ENCODE measurements at places on chromosomes 1 and 21. TPM values are rescaled to one million over a fixed set of nuclear protein-coding genes. Genes with fewer than 3 reads are reported as not detected.

- peak overlapping the region; percentile 75 for H3K27ac ChIP-seq
- H3K4me1 ChIP-seq, result peaks cover 52% of the 10 kb centered on the region
- peak; percentile 38 for DNase-seq
- peak overlapping the region; percentile 87 for H3K4me3 ChIP-seq
- H3K27me3 ChIP-seq, result no peaks in the 10 kb centered on the region
Observed at GRCh38 chr1:15684468-15685291, 560 bp downstream of the PLEKHM2 start.

DNA sequence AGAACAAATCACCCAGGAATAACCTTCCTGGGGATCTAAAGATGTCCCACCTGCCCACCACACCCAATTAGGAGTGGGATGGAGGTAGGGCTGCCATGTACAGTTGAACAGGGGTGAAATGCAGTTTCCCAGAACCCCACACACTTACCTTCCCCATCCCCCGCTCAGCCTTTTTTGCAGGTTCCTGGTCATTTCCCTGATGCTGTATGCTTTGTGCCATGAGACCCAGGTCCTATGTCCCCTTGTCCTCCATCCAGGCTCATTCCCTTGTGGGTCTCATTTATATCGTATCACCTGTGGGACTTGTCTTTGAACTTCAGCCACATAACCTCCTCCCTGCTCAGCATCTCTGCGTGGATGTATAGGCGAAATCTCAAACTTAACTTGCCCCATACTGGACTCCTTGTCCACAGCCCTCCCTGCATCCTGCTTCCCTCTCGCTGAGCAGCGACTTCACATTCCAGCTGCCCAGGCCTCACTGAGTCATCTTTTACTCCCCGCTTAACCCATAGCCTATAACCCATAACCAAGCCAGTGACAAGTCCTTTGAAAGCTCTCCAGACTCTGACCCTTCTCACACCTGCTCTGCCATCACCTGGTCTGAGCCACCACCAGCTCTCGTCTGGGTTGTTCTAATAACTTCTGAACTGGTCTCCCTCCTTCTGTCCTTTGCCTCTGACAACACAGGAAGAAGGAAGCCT lies 4.7 kb downstream of the LDLRAD2 start:
- no peak for DNase-seq
- H3K27me3 ChIP-seq, result peaks cover 20% of the 10 kb centered on the region
- H3K4me1 ChIP-seq, result no peaks in the 10 kb centered on the region
- H3K27ac ChIP-seq, result no peak overlapping the region
- H3K36me3 ChIP-seq, result no peaks in the 10 kb centered on the region
- no peak overlapping the region for H3K4me3 ChIP-seq

GRCh38 chr1:153309441-153309840 lies 3.3 kb downstream of the PGLYRP3 start:
- no peak for DNase-seq
- no peak overlapping the region for H3K27ac ChIP-seq
- no peaks in the 10 kb centered on the region for H3K4me1 ChIP-seq
- H3K4me3 ChIP-seq, result no peak overlapping the region

DNA sequence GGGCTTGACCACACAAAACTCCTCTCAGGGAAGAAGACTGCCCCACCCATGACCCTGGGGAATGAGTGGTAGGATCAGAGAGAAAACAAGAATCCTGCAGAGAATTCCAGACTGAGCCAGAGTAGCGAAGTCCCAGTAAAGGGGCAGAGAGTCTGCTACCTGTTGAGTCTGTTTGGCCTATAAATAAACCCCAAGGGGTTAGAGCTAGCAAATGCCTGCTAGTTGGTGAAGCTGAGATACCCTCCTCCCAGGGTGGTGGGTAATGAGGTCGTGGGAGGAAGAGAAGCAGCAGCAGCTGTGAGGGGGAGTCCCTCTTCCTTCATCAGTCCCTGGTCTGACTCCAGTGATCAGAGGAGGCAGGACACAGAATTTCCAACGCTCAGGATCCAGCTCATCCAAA lies 2.5 kb downstream of the TRAF3IP3 start:
- peaks cover 67% of the 10 kb centered on the region for H3K36me3 ChIP-seq
- H3K27me3 ChIP-seq, result no peaks in the 10 kb centered on the region

- H3K36me3 ChIP-seq, result peaks cover 28% of the 10 kb centered on the region
- H3K4me1 ChIP-seq, result no peaks in the 10 kb centered on the region
- H3K4me3 ChIP-seq, result no peak overlapping the region
- H3K27me3 ChIP-seq, result no peaks in the 10 kb centered on the region
- peak overlapping the region; percentile 63 for H3K27ac ChIP-seq
- no peak for DNase-seq
Observed at GRCh38 chr1:39360731-39361130, 130.7 kb upstream of the BMP8A start.

GSTM2 gene
- 40.2 TPM for total RNA-seq

RPTN gene
- total RNA-seq, result not detected

DNA sequence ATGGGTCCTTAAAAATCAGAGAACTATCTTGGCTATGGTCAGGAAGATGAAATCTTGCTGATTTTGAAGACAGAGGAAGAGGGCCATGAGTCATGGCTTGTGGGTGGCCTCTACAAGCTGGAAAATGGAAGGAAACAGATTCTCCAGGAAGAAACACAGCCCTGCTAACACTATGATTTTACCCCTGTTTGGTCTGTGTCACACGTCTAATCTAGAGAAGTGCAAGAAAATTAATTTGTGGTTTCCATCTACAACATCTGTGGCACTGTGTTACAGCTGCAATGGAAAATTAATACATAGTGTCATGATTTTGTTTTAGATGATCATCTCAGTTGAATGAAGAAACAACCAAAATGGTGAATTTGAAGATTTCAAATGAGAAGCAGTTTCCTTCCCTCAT lies 288.7 kb upstream of the NRIP1 start:
- no peaks in the 10 kb centered on the region for H3K36me3 ChIP-seq
- no peak overlapping the region for H3K27ac ChIP-seq
- H3K27me3 ChIP-seq, result no peaks in the 10 kb centered on the region
- H3K4me3 ChIP-seq, result no peak overlapping the region

- no peak overlapping the region for H3K4me3 ChIP-seq
- no peak for DNase-seq
- no peaks in the 10 kb centered on the region for H3K4me1 ChIP-seq
- H3K36me3 ChIP-seq, result no peaks in the 10 kb centered on the region
Observed at GRCh38 chr1:178418284-178418955, 78.3 kb downstream of the CLEC20A start.

- H3K27ac ChIP-seq, result no peak overlapping the region
- H3K4me1 ChIP-seq, result no peaks in the 10 kb centered on the region
- no peak for DNase-seq
- no peaks in the 10 kb centered on the region for H3K27me3 ChIP-seq
- H3K4me3 ChIP-seq, result no peak overlapping the region
Observed at GRCh38 chr1:18324246-18324645, 156.5 kb upstream of the KLHDC7A start.

- no peak for DNase-seq
- H3K27ac ChIP-seq, result no peak overlapping the region
- no peaks in the 10 kb centered on the region for H3K27me3 ChIP-seq
- H3K4me1 ChIP-seq, result no peaks in the 10 kb centered on the region
Observed at GRCh38 chr21:19340303-19340702, 936.7 kb upstream of the TMPRSS15 start.

LRRC39 gene
- 1.3 TPM for total RNA-seq

DNA sequence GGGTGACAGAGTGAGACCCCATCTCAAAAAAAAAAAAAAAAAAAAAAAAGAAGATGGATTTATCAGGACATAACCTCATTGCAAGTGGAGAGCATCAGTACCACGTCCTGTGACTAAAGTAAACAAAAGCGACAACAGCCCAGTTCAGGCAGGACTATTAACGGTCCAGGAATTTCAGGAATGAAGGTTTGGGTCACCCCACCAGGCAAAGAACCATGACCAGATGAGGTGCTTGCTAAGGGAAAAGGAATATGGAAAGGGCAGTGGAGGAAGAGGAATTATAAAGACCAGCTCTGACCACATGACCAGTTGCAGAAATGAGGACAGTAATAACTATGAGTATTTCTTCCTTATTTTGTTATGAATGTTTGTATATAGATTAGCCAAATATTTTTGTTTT lies 35.4 kb upstream of the EIF4G3 start:
- DNase-seq, result no peak
- H3K4me1 ChIP-seq, result peaks cover 13% of the 10 kb centered on the region

DNA sequence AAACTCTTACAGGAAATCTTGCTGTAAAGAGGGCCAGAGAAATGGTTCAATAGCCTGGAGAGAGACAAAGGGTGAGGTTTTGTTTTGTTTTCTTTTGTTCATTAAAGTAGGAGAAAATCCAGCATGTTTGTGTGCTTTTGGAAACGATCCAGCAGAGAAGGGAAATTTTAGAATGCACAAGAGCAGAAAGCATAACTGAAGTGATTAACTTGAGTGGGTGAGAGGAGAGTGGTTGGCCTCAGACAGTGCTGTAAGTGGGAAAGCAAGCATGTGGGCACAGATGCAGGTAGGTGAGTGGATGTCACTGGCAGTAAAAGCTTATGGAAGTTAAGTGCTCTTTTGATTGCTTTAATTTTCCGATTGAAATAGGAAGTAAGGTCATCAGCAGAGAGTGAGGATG lies 50.2 kb downstream of the EEIG2 start:
- H3K36me3 ChIP-seq, result no peaks in the 10 kb centered on the region
- DNase-seq, result no peak
- no peak overlapping the region for H3K27ac ChIP-seq
- no peak overlapping the region for H3K4me3 ChIP-seq
- no peaks in the 10 kb centered on the region for H3K27me3 ChIP-seq
- no peaks in the 10 kb centered on the region for H3K4me1 ChIP-seq

DNA sequence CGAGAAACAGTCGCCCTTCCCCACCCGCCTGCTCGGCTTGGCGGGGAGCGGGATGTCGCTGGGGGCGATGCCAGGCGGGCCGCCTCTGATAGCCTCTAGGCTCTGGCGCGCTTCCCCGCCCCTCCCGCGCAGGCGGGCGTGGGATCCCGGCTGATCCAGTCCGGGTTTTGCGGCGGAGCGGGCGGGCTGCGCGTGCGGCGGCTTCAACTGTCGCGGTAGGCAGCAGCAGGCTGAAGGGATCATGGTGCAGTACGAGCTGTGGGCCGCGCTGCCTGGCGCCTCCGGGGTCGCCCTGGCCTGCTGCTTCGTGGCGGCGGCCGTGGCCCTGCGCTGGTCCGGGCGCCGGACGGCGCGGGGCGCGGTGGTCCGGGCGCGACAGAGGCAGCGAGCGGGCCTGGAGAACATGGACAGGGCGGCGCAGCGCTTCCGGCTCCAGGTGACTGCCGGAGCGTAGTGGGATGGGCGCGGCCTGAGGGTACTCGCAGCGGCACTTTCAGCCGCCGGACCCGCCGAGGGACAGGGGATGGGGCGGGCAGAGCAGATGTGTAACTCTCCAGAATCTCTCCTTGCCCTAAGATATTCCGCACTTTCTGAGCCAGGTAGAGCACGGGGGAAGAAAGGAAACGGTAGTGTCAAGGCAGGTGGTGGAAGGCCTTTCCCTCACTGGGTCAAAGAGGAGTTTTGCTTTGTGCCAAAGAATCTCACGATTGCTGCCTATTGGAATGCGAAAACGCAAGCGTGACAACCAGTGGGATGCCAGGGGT lies at the start of gene FAAH:
TSS of gene FAAH (plus strand) at position 210 of the 764 bp plus-strand sequence. CDS start at position 242, 32 bp downstream.
- H3K27me3 ChIP-seq, result peaks cover 28% of the 10 kb centered on the region
- H3K4me3 ChIP-seq, result peak within 1 kb of the TSS; percentile 66
- peaks cover 5% of the 10 kb centered on the region for H3K4me1 ChIP-seq

DNA sequence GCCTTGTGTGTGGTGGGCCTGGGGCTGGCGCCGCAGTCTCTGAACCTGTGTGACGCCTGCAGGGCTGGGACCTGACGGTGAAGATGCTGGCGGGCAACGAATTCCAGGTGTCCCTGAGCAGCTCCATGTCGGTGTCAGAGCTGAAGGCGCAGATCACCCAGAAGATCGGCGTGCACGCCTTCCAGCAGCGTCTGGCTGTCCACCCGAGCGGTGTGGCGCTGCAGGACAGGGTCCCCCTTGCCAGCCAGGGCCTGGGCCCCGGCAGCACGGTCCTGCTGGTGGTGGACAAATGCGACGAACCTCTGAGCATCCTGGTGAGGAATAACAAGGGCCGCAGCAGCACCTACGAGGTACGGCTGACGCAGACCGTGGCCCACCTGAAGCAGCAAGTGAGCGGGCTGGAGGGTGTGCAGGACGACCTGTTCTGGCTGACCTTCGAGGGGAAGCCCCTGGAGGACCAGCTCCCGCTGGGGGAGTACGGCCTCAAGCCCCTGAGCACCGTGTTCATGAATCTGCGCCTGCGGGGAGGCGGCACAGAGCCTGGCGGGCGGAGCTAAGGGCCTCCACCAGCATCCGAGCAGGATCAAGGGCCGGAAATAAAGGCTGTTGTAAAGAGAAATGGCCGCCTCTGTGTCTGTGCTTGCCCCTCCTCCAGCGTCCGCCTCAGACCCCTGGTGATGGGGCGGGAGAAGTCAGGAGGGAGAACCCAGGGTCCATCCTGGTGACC lies 788 bp downstream of the ISG15 start:
- peak overlapping the region; percentile 87 for H3K27ac ChIP-seq
- DNase-seq, result peak; percentile 42
- peaks cover 26% of the 10 kb centered on the region for H3K4me1 ChIP-seq

- no peak overlapping the region for H3K4me3 ChIP-seq
- no peaks in the 10 kb centered on the region for H3K27me3 ChIP-seq
- peaks cover 9% of the 10 kb centered on the region for H3K4me1 ChIP-seq
- H3K36me3 ChIP-seq, result peaks cover 34% of the 10 kb centered on the region
- DNase-seq, result no peak
- H3K27ac ChIP-seq, result no peak overlapping the region
Observed at GRCh38 chr1:227574926-227575325, 11.6 kb downstream of the ZNF678 start.

DNA sequence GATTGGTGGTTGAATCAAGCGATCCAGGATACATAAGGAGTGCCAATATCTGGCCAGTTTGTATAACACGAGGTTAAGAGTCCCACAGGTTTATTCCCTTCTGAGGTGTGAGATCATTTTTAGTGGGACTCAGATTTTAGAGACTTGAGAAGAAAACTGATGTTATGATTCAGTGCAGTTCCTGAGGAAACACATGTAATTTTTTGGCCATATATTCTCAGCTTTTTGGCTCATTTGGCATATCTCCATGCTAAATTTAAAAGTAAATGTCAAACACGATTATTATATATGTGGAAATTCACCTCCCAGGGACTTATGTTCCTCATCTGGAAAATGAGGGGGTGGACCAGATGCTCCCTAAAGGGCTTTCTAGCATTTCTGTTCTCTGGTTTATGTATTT lies 39.2 kb upstream of the SERBP1 start:
- no peaks in the 10 kb centered on the region for H3K36me3 ChIP-seq
- peaks cover 17% of the 10 kb centered on the region for H3K27me3 ChIP-seq
- no peak overlapping the region for H3K4me3 ChIP-seq

- peaks cover 38% of the 10 kb centered on the region for H3K4me1 ChIP-seq
- H3K27ac ChIP-seq, result no peak overlapping the region
- no peak overlapping the region for H3K4me3 ChIP-seq
- H3K27me3 ChIP-seq, result no peaks in the 10 kb centered on the region
- no peak for DNase-seq
- H3K36me3 ChIP-seq, result no peaks in the 10 kb centered on the region
Observed at GRCh38 chr1:231969076-231969475, 342.5 kb downstream of the DISC1 start.

GRCh38 chr21:46163380-46163779 lies 8.0 kb upstream of the FTCD start:
- DNase-seq, result no peak
- H3K27ac ChIP-seq, result peak overlapping the region; percentile 29
- peaks cover 13% of the 10 kb centered on the region for H3K27me3 ChIP-seq
- H3K4me3 ChIP-seq, result no peak overlapping the region
- H3K4me1 ChIP-seq, result no peaks in the 10 kb centered on the region

BCAN gene
- not detected for total RNA-seq

SF3B4 gene
- 59.7 TPM for total RNA-seq

IFI16 gene
- total RNA-seq, result 311 TPM

ALX3 gene
- total RNA-seq, result not detected

- no peak for DNase-seq
- no peak overlapping the region for H3K27ac ChIP-seq
- no peaks in the 10 kb centered on the region for H3K36me3 ChIP-seq
- H3K4me1 ChIP-seq, result peaks cover 8% of the 10 kb centered on the region
Observed at GRCh38 chr1:15758953-15759661, 512 bp downstream of the FBLIM1 start.

All from activated T-cell treated with anti-CD3 and anti-CD28 coated beads, Interleukin-2, amount 50 U/mL, for 72 hours (primary cell).